Endothelial cell (in vitro differentiated cells): ENCODE measurements at places on chromosomes 1 and 21. TPM values are rescaled to one million over a fixed set of nuclear protein-coding genes. Genes with fewer than 3 reads are reported as not detected.

The KANK4 gene
- 1.4 TPM for total RNA-seq

The GIPC2 gene
- total RNA-seq, result 2.9 TPM

The FCRL1 gene
- not detected for total RNA-seq

The TAL1 gene
- total RNA-seq, result 199 TPM

The KIF26B gene
- 3.4 TPM for total RNA-seq

The OR2L3 gene
- total RNA-seq, result not detected

- DNase-seq, result no peak
These were observed 44.2 kb downstream of the WLS start for GRCh38 chr1:68188060-68188538.

DNA sequence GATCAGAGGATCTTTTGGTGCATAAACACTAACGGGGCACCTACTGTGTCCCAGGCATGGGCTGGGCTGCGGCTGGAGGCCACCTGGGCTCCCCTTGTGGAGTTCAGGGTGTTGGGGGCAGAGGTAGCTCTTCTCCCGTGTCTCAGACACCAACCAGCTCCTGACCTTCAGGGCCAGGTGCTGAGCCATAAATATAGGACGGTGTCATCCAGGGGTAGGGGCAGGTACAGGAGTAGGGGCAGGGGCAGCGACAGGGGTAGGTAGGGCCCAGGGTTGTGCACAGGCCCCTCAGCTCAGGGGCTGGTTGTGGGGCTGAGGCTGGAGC, 18.0 kb upstream of the LRRC3 start:
- DNase-seq, result no peak

DNA sequence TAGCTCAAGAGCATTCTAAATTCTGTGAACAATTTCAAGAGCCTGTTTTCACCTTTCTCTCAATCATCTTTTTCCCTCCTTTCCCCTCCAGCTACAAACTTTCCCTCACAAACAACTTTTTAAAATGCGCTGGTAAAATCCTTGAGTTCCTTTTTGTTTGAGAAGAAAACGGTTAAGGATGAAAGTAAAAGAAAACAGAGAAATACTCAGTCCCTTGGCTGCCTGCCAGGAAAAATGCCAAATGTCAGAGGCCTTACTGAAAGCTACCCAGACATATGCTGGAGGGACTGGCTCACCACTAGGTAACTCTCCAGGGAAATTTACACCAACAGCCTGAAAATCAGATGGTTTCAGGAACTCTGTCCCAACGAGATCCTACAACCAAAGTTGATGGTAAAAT, 11.0 kb upstream of the SERBP1 start:
- no peak for DNase-seq

DNA sequence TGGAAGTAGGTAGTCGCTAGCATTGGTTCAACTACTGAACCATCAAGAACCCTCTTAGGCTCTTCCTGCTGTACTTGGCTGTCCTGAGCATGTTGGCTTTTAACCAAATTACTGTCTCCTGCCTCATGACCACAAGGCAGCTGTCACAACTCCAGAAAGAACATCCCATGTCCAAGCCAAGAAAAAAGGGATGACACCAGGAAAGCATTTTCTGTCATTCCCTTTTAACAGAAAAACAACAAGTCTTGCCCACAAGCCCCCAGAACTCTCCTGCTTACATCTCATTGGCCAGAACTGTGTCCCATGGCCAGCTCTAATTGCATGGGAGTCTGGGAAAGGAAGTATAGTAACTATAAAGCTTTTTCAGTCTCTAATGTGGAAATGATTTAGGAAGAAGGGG, 2.4 kb upstream of the RNU5D-1 start:
- DNase-seq, result no peak

GRCh38 chr1:67947114-67947513, 103.3 kb downstream of the DIRAS3 start:
- DNase-seq, result no peak

DNA sequence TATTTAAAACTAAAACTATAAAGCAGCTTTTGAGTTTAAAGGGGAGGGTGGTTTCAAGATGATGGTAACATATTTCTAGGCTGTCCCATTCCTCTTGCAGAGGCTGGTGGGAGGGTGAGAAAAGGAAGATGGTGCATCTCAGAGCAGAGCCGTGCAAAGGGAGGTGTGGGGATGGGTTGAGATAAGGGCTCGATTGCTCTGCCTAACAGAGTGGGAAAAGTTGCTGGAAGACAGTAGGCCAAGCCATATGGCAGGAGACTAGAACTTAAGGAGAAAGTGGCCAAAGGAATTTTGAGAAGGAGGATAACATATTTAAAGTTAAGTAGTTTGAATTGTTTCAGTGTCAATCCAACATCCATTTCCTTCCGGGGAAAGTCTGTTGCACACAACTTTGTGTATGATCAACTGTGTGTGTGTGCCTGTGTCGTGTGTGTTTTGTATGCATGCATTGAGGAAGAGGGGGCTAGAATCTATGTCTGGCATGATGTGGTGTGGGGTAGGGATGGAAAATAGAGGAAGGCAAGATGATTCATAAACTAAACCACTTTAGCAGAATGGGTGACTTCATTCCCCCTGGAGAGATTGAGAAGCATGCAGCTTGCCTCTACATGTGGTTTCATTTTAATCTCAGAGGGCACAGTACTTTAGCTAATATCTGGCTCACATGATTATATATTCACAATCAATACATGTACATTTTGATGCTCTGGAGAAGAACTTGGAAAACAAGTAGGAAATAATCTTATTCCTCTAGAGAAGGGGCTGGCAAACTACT, 145.0 kb upstream of the DNAH14 start:
- no peak for DNase-seq

DNA sequence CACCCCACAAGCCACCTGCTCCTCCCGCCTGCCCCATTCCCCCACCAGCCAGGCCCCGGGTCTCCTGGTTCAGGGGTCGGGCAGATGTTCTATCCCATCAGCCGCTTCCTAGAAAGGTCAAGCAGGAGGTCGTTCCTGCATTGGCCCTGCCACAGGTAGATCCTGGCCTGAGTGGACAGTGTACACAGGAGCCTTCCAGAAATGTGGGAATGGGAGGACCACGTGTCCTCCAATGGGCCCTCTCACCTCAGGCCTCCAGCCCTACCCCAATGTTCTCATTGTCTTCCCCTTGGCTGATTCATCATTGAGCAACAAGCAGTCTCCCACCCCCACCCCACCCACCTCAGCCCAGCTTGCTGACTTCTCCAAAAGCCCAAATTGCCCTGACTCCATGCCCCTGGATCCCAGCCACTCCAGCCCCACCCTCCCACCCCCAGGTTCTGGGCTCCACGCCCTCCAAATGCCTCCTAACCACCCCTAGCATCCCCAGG, 2.1 kb downstream of the S100A16 start:
- DNase-seq, result no peak
